ENCODE measurements at places on chromosomes 1 and 21.

DNA sequence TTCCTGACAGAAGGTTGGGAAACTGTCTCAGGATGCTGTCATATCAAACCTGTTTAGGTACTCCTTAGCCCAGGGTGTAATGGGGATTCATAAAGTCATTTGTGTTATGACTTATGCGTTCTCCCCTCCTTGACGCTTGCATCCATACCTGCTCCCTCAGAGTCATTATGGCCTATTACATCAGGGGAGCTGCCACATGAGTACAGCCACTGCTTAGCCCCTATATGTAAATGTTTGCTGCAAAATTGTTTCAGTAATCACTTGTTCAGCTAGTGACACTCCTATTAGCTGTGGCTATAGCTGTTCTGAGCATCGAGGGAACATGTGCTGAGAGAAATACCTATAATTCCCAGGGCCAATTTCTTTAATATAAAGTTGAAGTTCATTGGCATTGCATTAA lies 10.5 kb downstream of the NTNG1 start:
- DNase-seq: no peak

GRCh38 chr1:10915594-10915993 lies 96.9 kb upstream of the TARDBP start:
- DNase-seq: no peak

DNA sequence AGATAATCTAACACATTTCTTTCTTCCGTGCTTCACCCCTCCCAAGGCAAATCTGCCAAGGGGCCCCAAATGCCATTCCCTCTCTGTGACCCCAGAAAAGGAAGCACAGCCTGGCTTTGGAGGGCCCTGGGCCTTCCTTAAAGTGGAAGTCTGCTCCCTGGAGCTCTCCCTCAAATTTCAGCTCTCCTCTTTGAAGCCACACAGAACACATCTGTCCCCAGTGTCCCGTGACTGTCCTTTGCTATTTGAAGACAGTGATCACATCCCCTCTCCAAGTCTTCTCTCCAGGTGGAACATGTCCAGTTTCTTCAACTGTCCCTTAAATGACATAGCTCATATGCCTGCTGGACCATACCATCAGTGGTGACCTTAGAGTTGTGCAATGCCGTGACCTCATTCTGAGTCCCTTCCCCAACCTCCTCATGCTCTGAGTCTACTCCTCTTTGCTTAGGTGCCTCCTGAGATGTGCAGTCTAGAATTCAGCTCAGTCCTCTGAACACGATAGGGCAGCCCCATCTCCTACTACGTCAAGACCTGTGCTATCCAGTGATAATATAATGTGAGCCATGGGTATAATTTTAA lies 18.4 kb upstream of the FOXO6 start:
- no peak for DNase-seq

GRCh38 chr1:91741301-91741700 lies 144.7 kb downstream of the TGFBR3 start:
- no peak for DNase-seq

DNA sequence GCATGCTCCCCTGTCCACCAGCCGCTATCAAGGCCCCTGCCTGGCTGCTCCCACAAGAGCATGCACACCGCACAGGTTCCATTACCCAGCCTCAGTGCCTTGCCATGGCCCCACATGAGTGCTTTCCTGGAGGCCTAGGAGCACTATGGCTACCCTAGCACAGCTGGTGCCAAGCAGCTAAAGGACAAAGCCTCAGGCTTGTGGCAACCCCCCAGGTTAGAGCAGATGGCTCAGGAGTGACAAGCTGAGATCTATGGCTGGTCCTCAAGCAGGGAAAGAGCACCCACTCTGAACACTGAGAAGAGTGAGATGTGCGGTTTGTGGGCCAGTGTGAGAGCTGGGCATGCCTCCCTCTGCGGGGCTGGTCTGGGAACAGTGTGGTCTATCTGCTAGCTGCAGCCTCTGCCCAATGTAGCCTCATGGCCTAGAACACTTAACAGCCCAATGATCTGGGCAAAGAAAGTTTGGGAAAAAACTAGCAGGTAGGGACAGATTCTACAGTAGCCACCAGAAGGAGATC lies 129.8 kb downstream of the VAV3 start:
- no peak for DNase-seq

- peak; percentile 63 for DNase-seq
These were observed 771 bp upstream of the NTNG1 start for GRCh38 chr1:107139833-107140702.

DNA sequence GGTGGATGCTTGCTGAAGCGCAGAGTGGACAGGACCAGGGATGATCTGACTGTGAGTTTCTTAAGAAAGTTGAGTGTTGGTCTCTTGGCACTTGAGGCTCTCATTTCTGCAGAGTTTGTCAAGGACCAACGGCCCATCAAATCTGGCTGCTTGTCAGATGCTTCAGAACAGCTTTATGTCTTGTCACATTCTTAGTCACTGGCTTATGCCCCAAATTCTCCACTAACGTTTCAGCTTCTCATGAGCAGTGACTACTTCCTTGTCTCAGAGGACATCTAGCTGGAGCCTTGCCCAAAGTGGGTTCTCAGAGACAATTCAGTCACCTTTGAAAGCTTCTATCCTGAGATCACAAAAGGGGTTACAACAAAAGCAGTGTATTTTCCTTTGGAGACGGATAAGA lies 92.3 kb downstream of the ST6GALNAC5 start:
- no peak for DNase-seq

GRCh38 chr1:27891196-27891889 lies 19.0 kb downstream of the THEMIS2 start:
- DNase-seq: no peak

DNA sequence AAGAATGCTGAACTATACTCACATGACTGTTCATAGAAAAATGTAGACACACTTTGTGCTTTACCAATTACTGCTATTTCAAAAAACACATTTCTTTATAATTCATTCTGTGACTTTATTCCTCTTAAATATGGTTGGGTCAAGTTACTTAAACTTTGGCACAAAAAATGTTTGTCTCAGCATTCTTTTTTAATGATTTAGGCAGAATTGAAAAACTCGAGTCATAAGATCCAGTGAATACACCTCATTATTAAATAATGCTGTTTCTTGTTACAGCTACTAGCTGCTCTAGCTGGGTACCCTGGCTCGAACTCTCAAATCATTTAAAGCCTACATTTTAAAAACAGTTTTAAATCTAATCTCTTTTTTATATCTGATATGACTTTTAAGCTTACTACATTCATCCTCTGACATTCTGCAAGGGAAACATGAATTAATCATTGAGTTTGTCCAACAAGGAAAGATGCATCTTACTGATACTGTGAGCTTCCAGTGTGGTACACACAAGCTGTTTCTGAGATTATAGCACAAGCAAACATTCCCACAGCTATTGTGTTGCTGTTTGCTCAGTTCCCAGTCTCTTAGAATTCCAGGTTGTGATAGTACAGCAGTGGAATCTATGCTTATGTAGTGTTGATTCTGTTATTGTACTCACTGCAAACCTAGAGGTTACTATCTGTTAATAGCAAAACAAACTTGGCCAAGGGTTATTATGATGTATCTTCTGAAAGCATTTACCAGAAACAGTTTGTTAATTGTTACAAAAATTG lies 746.5 kb downstream of the USP25 start:
- DNase-seq: no peak

- no peak for DNase-seq
These were observed 139.7 kb downstream of the TSEN15 start for GRCh38 chr1:184191181-184191621.

DNA sequence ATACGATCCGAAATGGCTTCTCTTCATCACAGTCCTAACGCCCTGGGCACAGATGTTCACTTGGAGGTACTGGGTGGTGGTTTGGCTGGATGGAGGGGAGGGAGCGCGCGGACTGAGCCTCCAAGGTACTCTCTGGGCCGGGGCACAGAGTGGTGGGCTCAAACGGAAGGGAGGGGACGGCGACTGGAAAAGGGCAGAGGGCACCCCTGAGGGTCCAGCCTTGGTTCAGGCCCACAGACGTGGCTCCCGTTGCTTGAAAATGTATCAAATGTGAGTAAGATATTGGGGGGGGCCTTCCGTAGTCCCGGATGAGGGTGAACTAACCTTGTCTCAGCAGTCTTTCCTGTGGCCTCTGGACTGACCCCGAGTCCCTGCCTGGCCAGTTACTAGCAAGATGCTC lies 463 bp downstream of the IL12RB2 start:
- peak; percentile 43 for DNase-seq

- DNase-seq: no peak
These were observed 9.0 kb downstream of the LGR6 start for GRCh38 chr1:202202500-202203168.

- DNase-seq: peak; percentile 18
These were observed 393.6 kb downstream of the PTPRU start for GRCh38 chr1:29629814-29630516.

DNA sequence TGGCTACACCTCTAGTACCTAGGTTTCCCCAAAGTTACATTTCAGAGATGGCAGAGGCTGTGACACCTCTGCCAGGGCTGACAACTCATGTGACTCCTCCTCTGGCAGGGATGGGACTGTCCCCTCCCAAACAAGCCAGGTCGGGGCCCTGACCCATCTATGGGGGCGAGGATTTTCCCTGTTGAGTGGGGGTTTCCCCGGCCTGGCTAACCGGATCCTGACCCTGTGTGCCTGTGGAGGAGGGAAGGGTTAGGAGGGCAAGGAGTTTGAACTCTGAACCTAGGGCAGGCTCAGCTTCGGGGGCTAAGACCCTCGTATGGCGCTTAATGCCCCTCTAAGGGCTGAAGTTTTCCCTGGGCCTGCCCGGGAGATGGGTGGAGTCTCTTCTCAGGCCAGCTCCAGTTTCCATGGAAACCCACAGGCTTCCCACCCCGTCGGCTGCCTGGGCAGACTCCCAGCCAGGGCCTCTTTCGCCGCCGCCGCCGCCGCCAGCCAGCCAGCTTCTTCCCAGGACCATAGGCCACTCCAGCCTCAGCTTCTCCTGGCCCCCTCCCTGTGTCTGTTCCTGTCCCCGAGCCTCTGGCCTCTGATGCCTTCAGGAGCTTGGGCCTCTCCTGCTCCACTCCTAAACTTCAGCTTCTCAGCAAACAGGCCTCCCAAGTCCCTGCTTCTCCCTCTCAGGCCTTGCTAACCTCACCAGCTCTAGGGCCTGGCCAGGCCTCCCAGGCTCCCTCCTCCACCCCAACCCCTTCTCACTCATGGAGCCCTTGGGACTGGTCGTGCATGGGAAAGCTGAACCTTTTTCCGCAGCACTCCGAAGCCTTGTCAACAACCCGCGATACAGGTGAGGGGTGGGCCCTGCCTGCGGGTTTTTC lies at the start of gene BTBD19:
TSS of gene BTBD19 (plus strand) at position 461 of the 875 bp plus-strand sequence. CDS start at position 759, 298 bp downstream.
- DNase-seq: peak; percentile 91

GRCh38 chr21:28235169-28235895 lies 757.3 kb downstream of the LTN1 start:
- no peak for DNase-seq

DNA sequence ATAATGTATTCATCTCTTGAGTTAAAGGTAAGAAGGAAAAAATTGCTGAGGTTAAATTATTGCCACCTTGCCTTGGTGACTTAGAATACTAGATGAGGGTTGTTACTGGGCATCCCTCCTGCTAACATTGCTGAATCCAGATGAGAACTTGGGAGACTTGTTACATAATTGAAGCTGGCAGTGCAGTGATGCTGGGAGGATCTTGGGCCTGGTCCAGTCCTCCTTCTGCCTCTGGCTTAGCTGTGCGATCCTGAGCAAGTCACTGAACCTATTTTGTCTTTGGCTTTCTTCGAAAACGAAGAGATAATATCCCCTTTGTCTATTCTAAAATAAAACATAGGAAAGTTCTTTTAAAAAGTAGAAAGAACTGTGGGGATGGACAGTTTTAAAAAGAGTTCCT lies 244.9 kb upstream of the NRIP1 start:
- DNase-seq: no peak

- DNase-seq: no peak
These were observed 97.6 kb upstream of the GJB5 start for GRCh38 chr1:34657266-34657665.

DNA sequence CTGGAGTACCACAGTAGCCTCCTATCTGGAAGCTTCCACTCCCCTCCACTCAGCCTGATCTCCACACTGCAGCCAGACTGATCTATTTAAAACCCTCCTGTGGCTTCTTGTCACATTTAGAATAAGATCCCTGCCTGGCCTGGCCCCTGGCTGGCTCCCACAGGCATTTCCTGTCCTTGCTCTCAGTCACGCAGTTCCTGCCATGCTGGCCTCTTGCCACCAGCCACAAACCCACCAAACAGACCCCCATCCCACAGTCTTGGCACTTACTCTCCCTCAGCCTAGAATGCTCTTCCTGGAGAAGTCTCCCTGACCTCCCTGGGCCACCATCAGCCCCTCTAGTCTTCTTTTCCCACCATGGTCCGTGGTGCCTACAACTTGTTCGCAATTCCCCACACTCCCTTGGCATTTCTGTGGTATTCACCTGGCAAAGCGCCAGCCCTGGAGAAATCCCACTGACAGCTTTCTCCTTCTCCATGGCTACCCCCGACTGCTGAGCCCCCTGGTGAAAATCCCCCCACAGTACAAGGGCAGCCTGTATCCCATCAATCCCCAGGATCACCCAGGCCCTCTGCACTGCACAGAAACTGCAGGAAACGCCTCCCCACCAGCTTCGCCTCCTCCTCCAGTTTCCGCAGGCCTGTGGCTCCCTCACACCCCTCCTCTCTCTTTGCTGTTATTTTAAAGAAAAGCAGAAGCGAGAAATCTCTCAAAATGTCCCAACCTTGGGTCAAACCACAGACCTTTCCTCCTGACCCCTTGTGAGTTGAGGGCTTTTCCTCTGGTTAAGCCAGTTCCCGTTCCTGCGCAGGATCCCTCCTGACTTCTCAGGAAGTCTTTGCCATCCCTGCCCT lies 94.5 kb downstream of the SYT2 start:
- no peak for DNase-seq

DNA sequence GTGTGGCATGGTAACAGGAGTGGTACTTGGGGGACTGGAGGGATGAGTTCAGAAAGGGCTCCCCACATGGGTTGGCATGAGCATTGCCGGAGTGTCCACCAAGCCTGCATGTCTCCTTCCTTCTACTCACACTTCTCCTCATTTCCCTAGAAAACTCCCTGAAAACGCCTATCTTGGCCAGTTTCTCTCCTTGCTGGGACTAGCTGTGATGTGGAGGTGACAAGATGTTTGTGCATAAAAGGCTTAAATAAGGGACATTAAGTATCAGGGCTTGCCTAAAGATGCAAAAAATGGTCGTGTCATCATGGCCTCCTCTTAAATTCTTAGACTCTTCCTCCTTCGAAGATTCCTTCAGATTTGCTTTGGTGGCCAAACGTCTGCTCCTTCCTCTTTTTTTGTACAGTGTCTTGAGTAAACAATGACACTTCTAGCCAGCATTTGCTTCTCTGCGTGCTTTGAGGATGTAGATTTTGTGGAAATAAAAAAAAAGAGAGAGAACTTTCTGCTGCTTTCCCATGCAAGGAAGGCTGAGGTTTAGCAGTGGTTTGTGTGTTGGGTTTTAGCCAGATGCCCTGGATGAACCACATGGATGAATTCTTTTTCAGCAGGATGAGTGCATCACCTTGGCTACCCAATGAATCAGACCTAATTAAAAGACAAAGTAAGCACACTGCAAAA lies 239.1 kb upstream of the IRF2BP2 start:
- no peak for DNase-seq

DNA sequence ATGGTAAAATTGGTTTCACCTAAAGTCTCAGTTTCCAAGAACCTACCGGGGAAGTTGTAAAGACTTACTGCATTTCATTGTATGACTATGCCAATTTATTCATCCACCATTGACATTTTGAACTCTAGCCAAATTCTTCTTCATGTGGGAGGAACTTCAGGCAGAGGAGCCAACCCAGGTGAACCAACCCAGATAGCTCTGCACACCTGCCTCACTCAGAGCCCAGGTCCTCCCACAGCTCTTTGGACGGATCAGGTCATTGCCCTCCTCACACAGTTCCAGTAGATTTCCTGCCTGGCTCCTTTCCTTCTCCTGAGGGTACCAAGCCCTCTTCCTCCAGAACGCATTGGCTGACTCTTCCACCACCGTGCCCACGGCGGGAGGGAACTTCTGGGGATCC lies 121.7 kb downstream of the DTL start:
- no peak for DNase-seq

Data from ecto neural progenitor cell (in vitro differentiated cells).